ENCODE measurements at places on chromosomes 12 and 14.

GRCh38 chr12:41944216-41944615, 200.5 kb downstream of the GXYLT1 start:
- no peak for DNase-seq

DNA sequence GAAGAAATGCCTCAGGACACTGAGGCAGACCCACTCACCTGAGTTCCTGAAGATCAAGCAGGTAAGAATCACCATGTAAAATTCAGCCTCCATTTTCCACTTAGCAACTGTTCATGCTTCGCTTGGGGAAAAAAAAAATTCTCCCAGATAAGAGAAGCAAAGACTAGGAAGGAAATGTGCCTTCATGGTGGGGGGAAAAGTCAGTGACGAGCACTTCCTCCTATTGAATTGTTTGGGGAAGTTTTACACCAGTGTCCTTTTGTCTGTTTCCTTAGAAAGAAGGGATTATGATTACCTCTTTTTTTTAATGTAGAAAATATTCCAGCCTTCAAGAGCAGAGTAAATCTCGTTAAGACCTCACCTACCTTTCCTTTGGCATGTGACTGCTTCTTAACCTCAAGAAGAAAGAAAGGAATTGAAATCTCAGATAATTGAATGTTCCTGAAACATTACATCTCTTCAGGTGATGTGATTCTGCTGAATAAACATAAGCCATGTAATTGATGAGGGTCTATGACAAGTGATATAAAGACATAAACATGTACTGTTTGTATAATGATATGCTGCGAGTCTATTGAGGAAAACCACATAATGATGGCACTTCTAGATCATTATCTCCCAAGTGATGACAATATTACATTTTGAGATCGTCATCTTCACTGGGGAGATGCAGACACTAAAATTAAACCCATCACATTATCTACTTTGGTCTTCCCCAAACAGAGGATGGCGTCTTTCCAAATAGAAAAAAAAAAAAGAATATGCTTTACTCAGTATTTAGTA, at the start of gene PTPRB:
PTPRB (minus strand) TSS at position 127 of the 783 bp plus-strand sequence; CDS start at position 93, 34 bp downstream.
- no peak for DNase-seq

- DNase-seq: no peak
These were observed 14.8 kb upstream of the ETNK1 start for GRCh38 chr12:22610131-22610530.

DNA sequence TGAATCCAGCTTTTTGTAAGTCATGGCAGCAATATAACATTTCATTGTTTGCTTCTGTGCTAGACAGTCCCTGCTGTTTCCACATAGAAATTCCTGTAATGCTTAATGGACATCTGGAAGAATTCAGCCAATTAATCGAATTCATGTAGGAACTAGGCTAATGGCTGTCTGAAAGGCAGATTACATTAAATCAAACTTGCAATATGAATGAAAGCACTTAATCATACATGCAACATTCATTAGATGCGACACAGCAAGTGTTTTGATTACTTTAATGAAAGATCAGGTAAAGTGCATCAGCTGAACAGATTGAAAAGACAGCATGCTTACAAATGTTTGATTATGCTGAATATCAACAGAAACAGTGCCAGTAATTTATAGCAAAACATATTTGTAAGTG, 24.1 kb upstream of the INSM2 start:
- no peak for DNase-seq

DNA sequence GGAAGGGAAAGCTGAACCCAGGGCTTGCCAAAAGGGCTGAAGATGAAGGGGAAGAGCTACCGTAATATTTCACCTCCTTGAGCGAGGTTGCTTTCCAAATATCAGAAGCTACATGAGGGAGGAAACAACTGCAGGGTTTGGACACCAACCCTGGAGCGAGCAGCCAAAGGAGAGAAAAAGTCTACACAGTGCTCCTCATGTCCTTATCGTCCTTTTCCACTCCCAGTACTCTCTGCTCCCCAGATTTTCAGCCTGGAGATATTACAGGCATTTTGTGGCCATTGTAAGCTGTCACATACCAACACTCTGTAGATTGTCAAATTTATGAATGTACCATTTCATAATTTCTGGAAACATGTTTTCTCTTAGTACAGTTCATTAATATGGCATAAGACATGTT, 115.9 kb downstream of the GPHN start:
- no peak for DNase-seq

GRCh38 chr12:2390850-2391390, 338.1 kb downstream of the CACNA1C start:
- DNase-seq: no peak

GRCh38 chr14:31966896-31967668, 110.0 kb upstream of the ARHGAP5 start:
- DNase-seq: no peak

DNA sequence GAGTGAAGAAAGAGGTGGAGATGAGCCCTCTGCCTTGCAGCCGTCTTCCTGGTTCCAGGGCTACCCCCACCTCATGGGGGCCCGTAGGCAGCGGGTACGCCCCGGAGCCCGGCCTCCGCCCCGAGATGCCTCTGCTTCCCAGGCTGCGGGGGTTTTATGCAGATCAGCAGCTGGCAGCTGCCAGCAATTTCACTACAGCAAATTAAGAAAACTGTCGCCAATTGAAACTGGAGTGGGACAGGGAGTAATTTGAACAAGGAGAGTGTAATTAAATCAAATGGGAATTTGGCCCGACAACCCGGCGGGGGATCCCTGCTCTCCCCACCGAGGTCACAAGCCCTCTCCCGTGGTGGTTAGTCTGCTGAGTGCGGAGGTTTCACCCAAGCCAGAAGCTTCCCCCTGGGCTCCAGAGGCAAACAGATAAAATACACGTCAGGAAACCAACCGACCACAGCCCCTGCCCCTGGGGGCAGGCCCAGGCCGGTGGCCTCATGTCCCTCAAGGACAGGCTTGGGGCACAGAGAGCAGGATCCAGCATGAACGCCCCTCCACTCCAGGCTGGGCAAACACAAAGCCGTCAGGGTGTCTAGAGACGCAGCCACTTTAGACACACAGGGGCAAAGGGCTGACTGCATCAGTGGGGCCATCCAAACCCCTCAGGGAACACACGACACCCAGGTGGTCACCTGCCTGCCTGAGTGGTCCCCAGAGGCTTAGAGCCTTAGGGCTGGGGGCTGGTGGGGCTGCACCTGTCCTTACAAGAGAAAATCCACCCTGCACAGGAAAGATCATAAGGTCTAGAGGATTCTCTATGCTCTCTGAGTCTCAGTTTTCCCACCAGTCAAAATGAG, 53.8 kb downstream of the TESC start:
- no peak for DNase-seq

GRCh38 chr14:74249433-74250375, 10.5 kb downstream of the VSX2 start:
- no peak for DNase-seq

- DNase-seq: no peak
These were observed 121.7 kb upstream of the USP15 start for GRCh38 chr12:62138527-62138926.

DNA sequence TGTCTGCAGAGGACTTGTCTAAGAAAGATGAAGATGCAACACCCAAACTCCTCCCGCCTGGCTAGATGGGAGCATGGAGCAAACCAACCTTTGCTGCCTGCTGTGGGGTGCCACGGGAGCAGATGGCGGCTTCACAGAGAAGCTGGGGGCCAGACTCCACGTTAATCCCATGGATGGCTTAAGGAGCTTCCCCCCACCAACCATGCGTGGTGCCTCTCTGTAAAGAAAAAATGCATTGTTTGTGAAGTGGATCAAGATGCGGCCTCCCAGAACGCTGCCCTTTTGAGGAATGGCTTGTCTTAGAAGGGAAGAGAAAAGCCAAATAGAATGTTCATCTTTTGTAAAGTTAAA, 15.6 kb downstream of the MVK start:
- no peak for DNase-seq

- DNase-seq: no peak
These were observed 130.2 kb downstream of the PELI2 start for GRCh38 chr14:56248442-56248841.

DNA sequence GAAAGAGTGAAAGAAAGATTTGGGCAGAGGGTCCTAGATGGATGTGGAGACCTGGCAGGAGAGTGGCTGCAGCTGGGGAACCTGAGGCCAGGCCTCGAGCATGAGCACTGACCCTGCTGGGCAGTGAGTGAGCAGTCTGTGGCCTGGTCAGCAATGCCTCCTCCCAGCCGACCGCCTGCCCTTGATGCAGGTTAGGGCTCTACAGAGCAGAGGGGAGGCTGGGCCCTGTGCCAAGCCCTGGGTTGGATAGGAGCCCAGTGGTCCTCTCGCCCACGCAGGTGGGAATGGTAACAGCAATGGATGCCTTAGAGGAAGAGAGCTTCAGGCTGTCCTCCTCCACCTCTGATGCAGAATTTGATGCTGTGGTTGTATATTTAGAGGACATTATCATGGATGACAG, 59.8 kb downstream of the RAB35 start:
- no peak for DNase-seq

DNA sequence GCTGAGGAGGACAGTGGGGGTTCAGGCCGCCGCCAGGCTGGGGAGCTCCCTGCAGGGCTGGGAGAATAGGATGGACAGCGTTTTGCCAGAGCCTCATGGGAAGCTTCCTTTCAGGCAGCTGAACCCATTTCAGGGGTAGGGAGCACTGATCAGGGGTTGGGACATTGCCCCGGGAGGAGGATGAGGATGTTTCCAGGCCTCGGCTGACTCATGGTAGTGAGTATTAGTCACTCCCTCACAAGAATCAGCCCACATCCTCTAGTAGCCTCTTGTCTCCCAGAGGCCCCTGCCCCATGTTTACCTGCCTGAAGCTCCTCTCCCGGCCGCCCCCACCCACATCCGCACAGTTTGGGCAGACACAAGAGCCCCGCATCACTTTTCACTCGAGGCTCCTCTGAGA, 89.8 kb downstream of the ZFP36L1 start:
- peak; percentile 15 for DNase-seq

- DNase-seq: no peak
These were observed 48.4 kb downstream of the FNTB start for GRCh38 chr14:65035049-65035448.

DNA sequence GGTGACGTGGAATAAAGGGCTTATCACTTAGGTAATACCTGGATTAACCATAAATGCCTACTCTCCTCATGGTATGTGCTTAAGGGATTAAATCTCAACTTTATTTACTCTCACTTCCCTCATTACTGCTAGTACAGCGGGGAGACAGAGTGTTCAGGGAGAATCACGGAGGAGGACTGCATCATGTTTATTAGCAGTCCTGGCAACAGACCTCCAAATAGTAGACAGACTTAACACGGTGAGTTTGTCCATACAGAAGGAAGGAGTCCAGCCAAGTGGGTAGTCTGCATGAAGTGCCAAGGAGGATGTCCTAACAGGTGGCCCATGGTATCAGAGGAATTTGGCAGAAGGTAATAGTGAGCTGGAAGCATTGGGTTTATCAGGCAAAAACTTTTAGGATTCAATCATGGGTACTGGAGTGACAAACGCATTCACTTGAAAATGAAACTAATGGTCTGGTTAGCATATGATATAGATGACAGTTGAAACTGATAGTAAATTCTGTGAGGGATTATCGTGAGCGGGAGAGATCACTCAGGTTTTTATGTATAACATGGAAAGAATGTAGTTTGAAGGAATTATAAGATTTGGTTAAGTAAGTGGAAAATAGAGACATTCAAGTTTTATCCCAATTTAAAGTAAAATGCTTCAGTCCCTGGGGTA, 471.8 kb downstream of the TMEM117 start:
- no peak for DNase-seq

- DNase-seq: no peak
These were observed 11.4 kb downstream of the MANSC1 start for GRCh38 chr12:12338527-12339168.

All from amniotic stem cell (primary cell).